ENCODE measurements at places on chromosomes 2 and 18.

GRCh38 chr2:204183608-204184007 is 247.0 kb downstream of the ICOS start:
- no peak for DNase-seq

- DNase-seq, result no peak
These were observed 475.8 kb upstream of the SLC39A10 start for GRCh38 chr2:195181059-195181705.

GRCh38 chr2:6053743-6054142 is 361.6 kb downstream of the SOX11 start:
- no peak for DNase-seq

GRCh38 chr2:238920601-238921001 is 72.7 kb downstream of the TWIST2 start:
- no peak for DNase-seq

- no peak for DNase-seq
These were observed 273.5 kb upstream of the ATP5MC3 start for GRCh38 chr2:175454953-175455389.

DNA sequence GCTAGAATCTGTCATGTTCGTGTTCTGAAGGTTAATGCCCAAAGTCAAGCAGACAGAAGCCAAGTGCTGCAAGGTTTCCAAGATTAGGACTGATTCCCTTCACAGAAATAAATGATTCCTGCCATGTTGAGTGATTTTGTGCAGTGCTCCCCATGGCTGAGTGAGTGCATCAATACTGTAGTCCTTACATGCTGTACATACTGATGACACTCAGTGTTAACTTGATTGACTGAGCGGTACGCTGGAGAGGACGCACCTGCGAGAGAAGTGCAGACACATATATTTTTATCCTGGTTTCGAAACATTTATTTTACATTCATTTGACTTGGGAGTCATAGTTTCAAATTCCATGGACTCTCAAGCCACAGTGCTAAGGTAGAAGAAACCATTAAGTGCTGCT is 92.0 kb downstream of the ASXL3 start:
- DNase-seq, result no peak

All from stimulated activated CD4-positive, alpha-beta T cell treated with anti-CD3 and anti-CD28 coated beads, Interleukin-1b, Interleukin-23, amount 100 ng/mL, for 1 hour (primary cell).